ENCODE measurements at places on chromosomes 7 and 10. TPM values are rescaled to one million over a fixed set of nuclear protein-coding genes. Genes with fewer than 3 reads are reported as not detected.

- no peaks in the 10 kb centered on the region for H3K27me3 ChIP-seq
- H3K27ac ChIP-seq, result no peak overlapping the region
- no peak for DNase-seq
- no peaks in the 10 kb centered on the region for H3K36me3 ChIP-seq
These were observed 233.4 kb downstream of the WDR37 start for GRCh38 chr10:1289591-1289990.

GRCh38 chr7:155222061-155222460 lies 75.6 kb upstream of the INSIG1 start:
- no peak overlapping the region for H3K27ac ChIP-seq
- peaks cover 5% of the 10 kb centered on the region for H3K4me1 ChIP-seq
- no peak for DNase-seq
- H3K4me3 ChIP-seq, result no peak overlapping the region

GRCh38 chr7:141844256-141844655 lies 3.0 kb upstream of the PRSS37 start:
- no peaks in the 10 kb centered on the region for H3K36me3 ChIP-seq
- H3K27ac ChIP-seq, result no peak overlapping the region
- H3K4me1 ChIP-seq, result no peaks in the 10 kb centered on the region
- H3K27me3 ChIP-seq, result no peaks in the 10 kb centered on the region

- no peak for DNase-seq
- no peak overlapping the region for H3K27ac ChIP-seq
- no peaks in the 10 kb centered on the region for H3K27me3 ChIP-seq
- H3K36me3 ChIP-seq, result no peaks in the 10 kb centered on the region
- no peak overlapping the region for H3K4me3 ChIP-seq
These were observed 32.3 kb downstream of the FAM107B start for GRCh38 chr10:14742382-14742781.

The AKR1B15 gene
- total RNA-seq, result 1.1 TPM

The FBXL13 gene
- 1.4 TPM for total RNA-seq

The PTF1A gene
- not detected for total RNA-seq

The UNC5B gene
- 45.7 TPM for total RNA-seq

The SPOCK2 gene
- 1.5 TPM for total RNA-seq

All from suprapubic skin (tissue), 4 donors.